Neural progenitor cell (in vitro differentiated cells): ENCODE measurements at places on chromosomes 12 and 14. TPM values are rescaled to one million over a fixed set of nuclear protein-coding genes. Genes with fewer than 3 reads are reported as not detected.

DNA sequence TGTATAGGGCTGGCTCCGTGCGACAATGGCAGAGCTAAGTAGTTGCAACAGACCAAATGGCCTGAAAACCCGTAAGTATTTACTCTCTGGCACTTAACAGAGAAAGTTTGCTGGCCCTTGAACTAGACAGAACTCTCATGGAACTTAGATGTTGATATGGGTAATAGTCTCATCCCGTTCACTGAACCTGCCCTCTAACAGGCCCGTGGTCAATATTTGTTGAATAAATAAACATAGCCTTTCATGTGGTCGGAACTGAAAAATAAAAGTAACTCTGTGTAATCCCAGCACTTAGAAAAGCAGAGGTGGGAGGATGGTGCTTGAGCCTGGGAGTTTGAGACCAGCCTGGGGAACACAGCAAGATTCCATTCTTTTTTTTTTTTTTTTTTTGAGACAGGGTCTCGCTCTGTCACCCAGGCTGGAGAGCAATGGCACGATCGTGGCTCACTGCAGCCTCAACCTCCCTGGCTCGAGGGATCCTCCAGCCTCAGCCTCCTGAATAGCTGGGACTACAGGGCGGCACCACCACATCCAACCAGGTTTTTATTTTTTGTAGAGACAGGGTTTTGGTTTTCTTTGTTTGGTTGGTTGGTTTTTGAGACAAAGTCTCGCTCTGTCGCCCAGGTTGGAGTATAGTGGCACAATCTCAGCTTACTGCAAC is 29.7 kb downstream of the KDM2B start:
- H3K27me3 ChIP-seq, result no peaks in the 10 kb centered on the region
- no peaks in the 10 kb centered on the region for H3K36me3 ChIP-seq
- H3K27ac ChIP-seq, result no peak overlapping the region

- H3K27ac ChIP-seq, result no peak overlapping the region
- H3K36me3 ChIP-seq, result no peaks in the 10 kb centered on the region
- H3K4me3 ChIP-seq, result no peak overlapping the region
- peak; percentile 7 for DNase-seq
Observed at GRCh38 chr14:88437658-88438057, 52.2 kb downstream of the SPATA7 start.

DNA sequence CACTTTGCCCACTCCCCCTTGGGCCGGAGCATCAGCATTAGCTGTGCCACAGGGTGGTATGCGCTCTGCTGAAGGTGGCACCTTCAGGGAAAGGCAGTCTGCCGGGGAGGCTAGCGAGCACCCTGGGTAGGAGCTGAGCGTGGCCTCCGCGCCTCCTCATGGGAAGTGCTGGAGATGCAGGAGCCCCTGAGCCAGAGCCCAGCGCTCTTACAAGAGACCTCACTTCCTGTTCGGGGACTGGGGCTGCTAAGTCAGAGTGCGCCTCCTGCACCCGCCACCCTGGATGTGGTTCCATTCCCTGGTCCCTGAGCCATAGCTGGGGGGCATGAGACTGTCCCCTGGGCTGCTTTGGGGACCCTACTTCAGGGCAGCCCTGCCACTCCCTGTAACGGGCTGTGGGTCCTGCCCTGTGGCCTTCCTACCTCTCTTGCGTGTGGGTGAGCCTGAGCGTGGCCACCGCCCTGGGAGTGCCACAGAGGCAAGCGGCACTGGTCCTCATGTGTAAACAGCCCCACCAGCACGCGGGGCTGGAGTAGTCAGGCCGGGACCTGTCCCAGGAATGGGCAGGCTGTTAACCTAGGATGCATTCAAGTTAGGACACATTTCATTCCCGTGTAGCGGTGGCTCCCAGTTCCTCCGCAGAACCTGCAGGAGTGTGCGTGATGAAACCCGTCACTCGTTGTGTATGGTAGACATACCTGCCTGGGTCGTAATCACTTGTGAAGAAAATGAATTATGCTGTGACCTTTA is 19.4 kb downstream of the COA8 start:
- no peaks in the 10 kb centered on the region for H3K4me1 ChIP-seq
- no peaks in the 10 kb centered on the region for H3K27me3 ChIP-seq
- H3K36me3 ChIP-seq, result no peaks in the 10 kb centered on the region
- DNase-seq, result no peak
- H3K4me3 ChIP-seq, result no peak overlapping the region

DNA sequence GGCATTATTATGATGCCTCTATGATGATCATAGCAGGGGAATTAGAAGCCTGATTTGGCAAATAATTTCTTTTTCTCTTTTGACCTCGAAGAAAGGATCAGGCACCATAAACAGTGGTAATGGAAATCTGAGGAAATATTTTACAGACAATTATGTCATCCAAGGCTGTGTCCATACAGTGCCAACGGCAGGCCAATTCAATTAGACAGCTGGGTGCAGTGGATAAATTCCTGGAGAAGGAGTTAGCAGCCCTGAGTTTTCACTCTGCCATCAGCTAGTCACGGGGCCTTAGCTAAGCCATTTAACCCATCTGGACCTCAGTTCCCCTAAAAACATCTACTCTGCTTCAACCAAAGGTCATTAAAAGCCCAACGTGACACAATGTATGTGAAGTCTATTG is 4.1 kb downstream of the TPH2 start:
- no peaks in the 10 kb centered on the region for H3K27me3 ChIP-seq
- H3K4me1 ChIP-seq, result peaks cover 21% of the 10 kb centered on the region
- H3K4me3 ChIP-seq, result no peak overlapping the region
- no peak for DNase-seq
- no peaks in the 10 kb centered on the region for H3K36me3 ChIP-seq

DNA sequence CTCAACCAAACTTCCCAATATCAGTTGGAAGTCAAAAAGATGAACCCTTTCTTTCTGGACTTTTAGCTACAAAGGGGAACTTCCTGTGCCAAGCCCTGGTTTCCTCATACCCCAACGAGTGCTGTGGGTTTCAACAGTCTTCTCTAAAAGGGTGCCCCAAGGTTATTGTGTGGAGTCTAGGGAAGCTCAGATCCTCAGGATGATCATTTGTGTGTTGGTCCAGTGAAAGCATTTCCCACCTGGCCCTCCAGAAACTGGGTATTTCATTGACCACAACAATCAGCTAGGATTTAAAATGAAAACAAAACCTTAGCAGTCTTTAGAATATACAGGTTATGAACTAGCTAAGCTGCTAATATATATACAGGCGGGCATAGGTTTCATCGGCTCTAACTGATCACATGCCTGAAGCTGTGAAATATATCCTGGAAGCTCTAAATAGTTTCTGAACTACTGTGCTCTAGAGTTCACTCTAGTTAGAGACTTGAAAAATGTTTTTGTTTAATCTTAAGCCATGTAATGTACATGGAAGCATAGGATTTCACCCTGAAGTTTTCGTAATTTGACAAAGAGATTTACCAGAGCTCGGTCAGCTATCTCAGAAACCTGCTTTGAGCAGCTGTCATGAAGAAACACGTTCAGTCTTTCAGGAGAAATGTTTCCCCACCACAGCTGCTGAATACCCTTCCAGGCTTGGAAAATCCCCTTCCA is 29.6 kb downstream of the P2RX4 start:
- no peak overlapping the region for H3K4me3 ChIP-seq
- no peak for DNase-seq
- H3K4me1 ChIP-seq, result peaks cover 32% of the 10 kb centered on the region
- peak overlapping the region; percentile 85 for H3K27ac ChIP-seq
- H3K27me3 ChIP-seq, result no peaks in the 10 kb centered on the region

DNA sequence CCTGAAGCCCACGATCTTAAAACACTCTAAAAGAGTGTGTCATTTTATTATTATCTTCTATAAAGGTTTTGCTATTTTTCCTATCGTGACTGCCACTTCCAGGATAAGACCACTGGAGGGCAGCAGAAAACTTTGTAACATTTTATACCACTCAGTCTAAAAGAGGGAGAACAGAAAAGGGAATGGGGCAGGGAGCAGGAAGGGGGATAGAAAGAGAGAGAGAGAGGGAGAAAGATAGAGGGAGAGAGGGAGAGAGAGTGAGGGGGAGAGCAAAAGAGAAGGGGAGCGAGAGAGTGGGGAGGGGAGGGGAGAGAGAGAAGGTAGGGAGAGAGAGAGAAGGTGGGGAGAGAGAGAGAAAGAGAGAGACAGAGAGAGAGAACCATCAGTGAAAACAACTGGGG is 2.0 kb upstream of the ART4 start:
- no peaks in the 10 kb centered on the region for H3K36me3 ChIP-seq
- no peak overlapping the region for H3K4me3 ChIP-seq
- no peaks in the 10 kb centered on the region for H3K27me3 ChIP-seq
- H3K27ac ChIP-seq, result no peak overlapping the region

- DNase-seq, result peak; percentile 15
- H3K4me3 ChIP-seq, result no peak overlapping the region
- no peak overlapping the region for H3K27ac ChIP-seq
- peaks cover 6% of the 10 kb centered on the region for H3K4me1 ChIP-seq
- H3K27me3 ChIP-seq, result no peaks in the 10 kb centered on the region
Observed at GRCh38 chr12:68835333-68835908, 27.4 kb downstream of the MDM2 start.

GRCh38 chr12:47856721-47857575 is 37.2 kb upstream of the HDAC7 start:
- no peaks in the 10 kb centered on the region for H3K4me1 ChIP-seq
- H3K36me3 ChIP-seq, result no peaks in the 10 kb centered on the region
- H3K27ac ChIP-seq, result no peak overlapping the region

DNA sequence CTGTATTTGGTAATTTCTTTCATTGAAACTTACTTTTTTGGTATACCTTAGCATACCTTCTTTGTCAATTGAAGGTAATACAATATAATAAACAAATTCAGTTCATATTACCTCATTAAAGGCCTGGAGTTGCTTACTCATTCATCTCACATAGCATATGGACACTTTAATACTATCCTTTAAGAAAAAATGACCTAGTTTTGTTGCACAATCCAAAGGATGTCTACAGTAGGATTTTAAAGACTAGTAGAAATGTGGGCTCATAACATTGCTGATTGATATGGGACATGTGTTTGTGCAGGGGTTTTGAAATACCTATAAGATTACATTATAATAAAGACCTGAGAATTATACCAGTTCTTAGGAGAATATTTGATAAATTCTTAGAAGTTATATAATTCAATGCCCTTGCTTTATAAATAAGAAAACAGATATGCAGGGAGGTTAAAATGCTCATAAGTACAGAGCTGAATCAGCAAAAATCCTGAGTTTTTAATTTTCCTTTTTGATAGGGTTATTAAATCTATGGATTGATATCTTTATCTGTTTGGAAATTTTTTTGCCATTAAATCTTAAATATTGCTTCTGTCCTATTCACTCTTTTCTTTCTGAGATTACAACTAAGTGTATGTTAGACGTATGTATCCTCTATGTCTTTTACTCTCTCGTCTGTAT is 352.1 kb downstream of the ATP23 start:
- H3K36me3 ChIP-seq, result no peaks in the 10 kb centered on the region
- H3K27ac ChIP-seq, result no peak overlapping the region
- H3K27me3 ChIP-seq, result no peaks in the 10 kb centered on the region
- no peaks in the 10 kb centered on the region for H3K4me1 ChIP-seq

- no peak for DNase-seq
- no peak overlapping the region for H3K27ac ChIP-seq
- no peaks in the 10 kb centered on the region for H3K36me3 ChIP-seq
- no peaks in the 10 kb centered on the region for H3K4me1 ChIP-seq
Observed at GRCh38 chr12:120758798-120759590, 33.4 kb downstream of the ACADS start.

GRCh38 chr12:8906266-8907180 is 7.8 kb upstream of the PHC1 start:
- H3K27ac ChIP-seq, result no peak overlapping the region
- H3K4me1 ChIP-seq, result peaks cover 26% of the 10 kb centered on the region
- no peak overlapping the region for H3K4me3 ChIP-seq
- H3K36me3 ChIP-seq, result no peaks in the 10 kb centered on the region

- H3K27me3 ChIP-seq, result no peaks in the 10 kb centered on the region
- peak overlapping the region; percentile 55 for H3K4me3 ChIP-seq
- DNase-seq, result no peak
- no peaks in the 10 kb centered on the region for H3K36me3 ChIP-seq
- H3K4me1 ChIP-seq, result peaks cover 5% of the 10 kb centered on the region
Observed at GRCh38 chr14:91061056-91061887, 831 bp upstream of the RPS6KA5 start.

DNA sequence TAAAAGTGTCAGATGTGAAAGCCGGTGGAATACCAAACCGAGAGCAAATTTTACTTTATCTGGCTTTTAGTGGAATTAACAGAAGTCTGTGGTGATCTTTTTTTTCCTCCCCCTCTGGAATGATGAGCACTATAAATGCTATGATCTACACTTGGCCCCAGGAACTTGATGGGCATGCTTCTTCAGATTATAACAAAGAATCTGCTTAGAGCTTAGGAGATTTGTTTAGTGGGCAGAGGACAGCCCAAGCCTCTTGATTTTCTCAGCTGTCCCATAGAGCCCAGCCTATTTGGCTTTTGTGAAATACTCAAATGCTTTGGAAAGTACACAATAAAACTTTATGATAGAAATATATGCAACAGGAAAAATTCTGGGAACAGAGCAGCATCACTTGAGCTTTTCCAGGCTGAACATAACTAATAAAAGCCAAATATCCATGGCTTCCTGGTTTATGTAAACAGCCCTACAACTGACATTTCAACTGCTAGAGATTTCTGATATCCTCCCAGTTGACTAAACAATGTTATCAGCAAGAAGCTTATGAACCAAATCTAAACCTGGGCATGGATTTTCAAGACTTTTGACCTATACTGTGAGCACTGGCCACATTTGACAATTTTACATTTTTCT is 149.6 kb downstream of the PLXNC1 start:
- no peak for DNase-seq
- H3K4me3 ChIP-seq, result no peak overlapping the region
- no peaks in the 10 kb centered on the region for H3K27me3 ChIP-seq
- H3K36me3 ChIP-seq, result peaks cover 5% of the 10 kb centered on the region
- H3K4me1 ChIP-seq, result no peaks in the 10 kb centered on the region
- H3K27ac ChIP-seq, result no peak overlapping the region

DNA sequence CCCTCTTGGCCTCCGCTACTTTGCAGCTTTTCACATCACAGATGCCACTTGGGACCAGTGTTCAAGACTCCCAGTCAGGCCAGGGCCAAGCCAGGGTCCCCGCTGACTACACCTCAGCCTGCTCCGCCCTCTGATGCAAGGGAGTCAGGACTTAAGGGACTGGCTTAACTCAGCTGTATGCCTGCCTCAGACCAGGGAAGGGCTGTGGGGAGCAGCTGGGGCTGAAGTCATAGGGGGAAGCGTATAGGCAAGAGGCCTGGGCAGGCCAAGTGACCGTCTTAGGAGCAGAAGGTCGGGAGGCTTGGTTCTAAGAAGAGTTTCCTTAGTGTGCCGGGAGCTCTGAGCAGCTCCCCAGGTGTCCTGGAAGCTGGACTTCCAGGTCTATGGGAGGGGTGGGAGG is 21.9 kb downstream of the KDM2B start:
- H3K4me1 ChIP-seq, result no peaks in the 10 kb centered on the region
- H3K4me3 ChIP-seq, result no peak overlapping the region
- no peak for DNase-seq
- no peaks in the 10 kb centered on the region for H3K27me3 ChIP-seq

GRCh38 chr12:108232565-108232964 is 103.5 kb downstream of the WSCD2 start:
- peaks cover 11% of the 10 kb centered on the region for H3K27me3 ChIP-seq
- no peak overlapping the region for H3K27ac ChIP-seq
- H3K36me3 ChIP-seq, result no peaks in the 10 kb centered on the region

SLCO1C1 gene
- not detected in 2 replicates for total RNA-seq

CD163 gene
- not detected in 2 replicates for total RNA-seq

MGP gene
- not detected in 2 replicates for total RNA-seq

TOMM20L gene
- not detected in 2 replicates for total RNA-seq

CLEC1A gene
- total RNA-seq, result not detected in 2 replicates

IFI27 gene
- total RNA-seq, result 0.69 and 2.5 TPM in 2 replicates

PDE6H gene
- total RNA-seq, result not detected in 2 replicates
